NT2/D1 (cell line): ENCODE measurements at places on chromosomes 13 and 19.

DNA sequence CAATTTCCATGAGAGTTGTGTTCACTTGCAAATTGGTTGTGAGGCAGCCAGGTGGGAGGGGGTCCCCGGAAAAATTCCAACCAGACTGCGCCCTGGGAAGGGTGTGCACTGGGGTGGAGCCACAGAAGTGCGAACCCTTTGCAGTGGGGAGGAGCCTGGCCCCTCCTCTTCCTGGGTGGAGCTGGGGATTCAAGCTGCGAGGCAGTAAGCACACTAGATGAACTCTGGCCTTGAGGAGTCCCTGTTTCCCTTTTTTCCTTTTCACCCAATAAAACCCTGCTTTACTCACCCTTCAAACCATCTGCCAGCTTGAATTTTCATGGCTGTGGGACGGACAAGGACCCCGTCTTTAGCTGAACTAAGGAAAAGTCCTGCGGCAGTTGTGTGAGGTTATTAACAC, 31.0 kb upstream of the MBNL2 start:
- no peak for DNase-seq

DNA sequence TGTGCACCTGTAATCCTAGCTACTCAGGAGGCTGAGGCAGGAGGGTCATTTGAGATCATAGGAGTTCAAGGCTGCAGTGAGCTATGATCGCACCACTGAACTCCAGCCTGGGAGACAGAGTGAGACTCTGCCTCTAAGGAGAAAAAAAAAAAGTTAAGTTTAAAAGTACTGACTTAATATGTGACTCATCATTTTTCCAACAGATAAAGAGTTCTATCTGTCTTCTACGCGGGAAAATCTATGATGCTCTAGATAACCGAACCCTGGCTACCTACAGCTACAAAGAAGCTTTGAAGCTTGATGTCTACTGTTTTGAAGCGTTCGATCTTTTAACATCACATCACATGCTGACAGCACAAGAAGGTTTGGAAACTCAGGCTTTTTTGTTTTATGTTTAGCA, 7.2 kb downstream of the CDC16 start:
- DNase-seq = no peak

DNA sequence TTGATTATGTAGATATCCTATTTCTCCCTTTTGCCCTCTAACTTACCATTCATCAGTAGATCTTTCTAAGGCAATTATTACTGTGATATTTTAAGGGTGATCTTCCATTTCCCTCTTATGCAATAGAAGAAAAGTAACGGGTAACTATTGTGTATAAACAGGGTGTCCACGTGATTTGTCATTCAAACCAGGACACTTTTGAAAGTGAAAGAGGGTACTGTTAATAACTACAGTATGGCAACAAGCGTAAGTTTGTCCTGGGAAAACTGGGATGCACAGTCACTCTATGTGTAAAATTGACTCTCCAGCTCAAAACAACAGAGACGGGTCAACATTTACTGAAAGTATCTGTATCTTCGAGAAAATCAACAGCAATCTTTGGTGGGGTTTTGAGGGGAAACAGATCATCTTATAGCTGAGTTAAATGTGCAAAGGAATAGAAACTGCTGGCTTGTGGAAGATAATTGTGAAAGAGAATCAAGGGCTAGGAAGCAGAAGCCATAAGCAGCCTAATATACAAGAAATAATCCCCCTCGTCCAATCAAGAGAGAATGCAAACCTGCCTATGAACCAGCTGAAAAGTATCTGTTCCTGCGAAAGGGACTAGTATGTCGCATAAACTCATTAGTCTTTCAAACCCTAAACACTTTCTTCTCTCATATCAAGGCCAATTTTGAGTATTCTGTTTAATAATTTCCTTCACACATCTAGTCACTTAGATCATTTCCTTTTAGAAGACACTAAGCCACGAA, 126.7 kb downstream of the FOXO1 start:
- no peak for DNase-seq

DNA sequence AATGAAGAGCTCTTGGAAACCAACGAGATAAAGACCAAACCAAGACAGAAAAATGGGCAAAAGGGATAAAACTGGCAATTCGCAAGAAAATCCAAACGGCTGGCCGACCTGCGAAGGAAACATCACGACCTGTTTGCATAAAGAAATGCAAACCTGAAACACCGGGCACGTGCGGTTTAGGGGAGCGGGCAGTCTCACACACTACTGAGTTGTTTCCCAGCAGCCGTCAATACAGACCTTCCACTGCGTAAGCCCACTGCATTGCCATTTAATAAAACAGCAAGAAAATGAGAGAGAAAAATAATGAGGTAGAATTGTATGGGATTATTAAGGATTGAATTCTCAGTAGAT, 642 bp upstream of the PEG3 start:
- no peak for DNase-seq

DNA sequence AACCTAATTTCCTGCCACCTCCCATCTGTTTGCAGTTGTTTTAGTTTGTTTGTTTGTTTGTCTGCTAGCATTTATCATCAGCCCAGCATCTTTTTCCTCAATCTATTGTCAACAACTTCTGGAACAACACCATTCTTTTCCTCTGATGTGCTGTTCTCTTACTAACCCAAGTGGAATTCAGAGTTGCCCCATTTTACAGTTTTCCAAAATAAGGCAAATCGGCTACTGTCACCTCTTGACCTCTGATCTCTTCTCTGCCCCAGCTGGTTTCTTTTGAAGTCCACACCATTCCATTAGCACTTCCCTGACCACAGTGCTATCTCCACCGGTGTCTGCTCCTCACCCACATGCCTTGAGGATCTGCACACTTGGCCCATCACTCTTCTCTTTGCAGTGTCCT, 102.4 kb downstream of the EFNB2 start:
- DNase-seq = no peak

- no peak for DNase-seq
Observed at GRCh38 chr19:40088299-40089047, 2.3 kb downstream of the ZNF780A start.
